ENCODE measurements at places on chromosomes 12 and 14.

GRCh38 chr12:78759367-78759766, 105.2 kb upstream of the SYT1 start:
- DNase-seq, result no peak

DNA sequence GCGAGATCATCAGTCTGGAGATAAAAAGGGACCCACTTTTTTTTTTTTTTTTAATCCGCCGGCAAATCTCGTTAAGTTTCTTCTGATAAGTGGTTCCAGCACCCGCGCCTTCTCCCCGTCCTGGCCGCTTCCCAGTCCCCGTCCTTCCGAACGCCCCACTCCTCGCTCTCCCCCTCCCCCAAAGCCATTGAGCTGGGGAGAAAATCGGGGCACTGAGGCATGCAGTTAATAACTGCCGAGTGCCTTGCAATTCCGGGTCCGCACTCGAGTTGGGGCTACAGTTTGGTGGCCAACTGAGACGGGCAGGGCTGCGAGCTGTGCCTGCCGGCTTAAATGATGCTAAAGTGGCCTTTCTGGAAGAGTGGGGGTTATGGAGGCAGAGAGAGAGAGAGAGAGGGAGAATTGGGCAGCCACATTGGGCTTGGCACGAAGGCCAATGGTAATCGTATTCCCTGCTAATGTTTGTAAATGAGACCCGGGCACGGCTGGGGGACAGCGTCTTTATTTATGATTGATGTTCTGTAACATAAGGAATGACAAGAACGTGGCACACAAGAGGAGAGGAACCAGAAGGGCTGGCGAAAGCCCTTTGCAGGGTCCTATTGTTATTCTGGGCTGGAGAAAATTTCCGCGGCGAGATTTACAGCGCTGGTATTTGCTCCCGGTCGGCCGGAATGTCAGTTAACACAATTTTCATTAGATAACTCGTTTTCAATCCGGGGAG, 115.4 kb upstream of the MYL2 start:
- no peak for DNase-seq

- peak; percentile 24 for DNase-seq
Measured at GRCh38 chr12:122356192-122356635, 66.3 kb downstream of the CLIP1 start.

DNA sequence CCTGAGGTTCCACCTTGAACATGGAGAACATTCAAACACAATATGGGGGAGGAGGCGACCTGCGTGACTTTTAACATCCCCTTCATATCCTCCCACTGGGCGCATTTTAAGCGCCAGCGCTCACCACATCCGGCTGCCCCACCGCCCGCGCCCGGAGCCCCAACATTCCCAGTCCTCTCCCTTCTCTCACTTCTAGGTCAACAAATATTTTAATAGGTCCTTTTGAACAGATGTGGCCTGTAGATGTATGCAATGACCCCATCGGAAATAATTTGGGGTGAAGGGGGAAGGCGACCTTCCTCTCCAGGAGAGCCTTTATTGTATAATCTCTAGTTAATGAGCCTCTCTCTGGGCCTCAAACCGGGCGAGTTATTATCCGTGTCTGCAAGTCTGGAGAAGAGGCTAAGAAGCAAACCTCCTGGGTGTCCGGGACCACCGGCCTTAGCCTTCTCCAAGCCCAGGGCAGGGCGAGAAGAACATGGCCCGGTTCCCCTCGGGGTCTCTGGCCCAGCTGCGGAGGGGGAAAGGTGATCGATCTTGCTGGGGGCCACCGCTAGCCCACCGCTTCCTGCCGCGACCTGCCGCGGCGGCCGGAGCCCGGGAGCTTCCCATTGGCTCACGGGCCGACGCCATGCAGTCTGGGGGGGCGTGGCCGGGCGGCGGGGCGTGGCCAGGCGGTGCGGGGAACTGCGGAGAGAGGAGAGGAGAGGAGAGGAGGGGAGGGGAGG, 83.2 kb upstream of the HMGA2 start:
- DNase-seq, result peak; percentile 24

DNA sequence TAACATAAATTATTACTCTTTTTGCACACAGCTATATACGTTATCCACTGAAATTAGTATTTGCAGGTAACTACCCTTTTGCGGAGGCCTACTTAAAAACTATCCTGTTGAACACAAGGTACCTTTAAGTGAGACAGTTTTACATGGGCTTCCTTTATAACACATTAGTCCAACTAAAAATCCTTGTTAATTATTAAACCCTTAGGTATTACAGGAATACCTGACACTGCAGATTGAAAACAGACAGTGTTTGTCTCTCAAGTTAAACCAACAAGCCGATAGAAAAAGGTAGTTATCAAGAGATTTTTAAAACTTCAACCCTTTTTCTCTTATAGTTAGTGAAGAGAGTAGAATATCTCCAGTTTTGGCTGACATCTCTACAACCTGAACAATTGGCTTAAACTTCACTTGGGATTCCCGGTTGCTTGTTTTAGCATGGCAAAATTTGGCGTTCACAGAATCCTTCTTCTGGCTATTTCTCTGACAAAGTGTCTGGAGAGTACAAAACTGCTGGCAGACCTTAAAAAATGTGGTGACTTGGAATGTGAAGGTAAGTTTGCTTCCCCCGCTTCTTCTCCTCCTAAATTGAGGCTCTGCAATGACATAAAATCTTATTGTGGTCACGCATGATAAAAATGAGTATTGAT, at the start of gene MIA2:
Gene MIA2 (plus strand): TSS at position 236 of the 647 bp plus-strand sequence. CDS start 200 bp downstream, at position 436.
- DNase-seq, result no peak

DNA sequence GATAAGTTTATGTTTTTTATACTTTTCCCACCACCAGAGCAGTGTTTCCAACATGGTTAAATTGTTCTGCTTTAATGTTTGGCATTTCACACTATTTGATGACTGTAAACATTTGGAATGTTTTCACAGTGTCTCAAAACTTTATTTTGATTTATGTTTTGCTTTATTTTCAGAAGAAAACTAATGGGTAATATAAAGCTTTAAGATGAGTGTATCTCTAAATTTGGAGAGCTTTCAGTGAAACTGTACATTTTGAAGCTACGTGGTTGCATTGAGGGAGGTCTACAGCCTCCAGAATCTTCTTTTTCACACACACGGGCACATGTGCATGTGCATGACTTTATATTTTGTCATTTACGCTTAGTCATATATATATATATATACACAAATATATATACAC, 10.7 kb downstream of the BICD1 start:
- DNase-seq, result no peak

GRCh38 chr12:4943067-4943937, 33.6 kb downstream of the KCNA1 start:
- DNase-seq, result no peak

DNA sequence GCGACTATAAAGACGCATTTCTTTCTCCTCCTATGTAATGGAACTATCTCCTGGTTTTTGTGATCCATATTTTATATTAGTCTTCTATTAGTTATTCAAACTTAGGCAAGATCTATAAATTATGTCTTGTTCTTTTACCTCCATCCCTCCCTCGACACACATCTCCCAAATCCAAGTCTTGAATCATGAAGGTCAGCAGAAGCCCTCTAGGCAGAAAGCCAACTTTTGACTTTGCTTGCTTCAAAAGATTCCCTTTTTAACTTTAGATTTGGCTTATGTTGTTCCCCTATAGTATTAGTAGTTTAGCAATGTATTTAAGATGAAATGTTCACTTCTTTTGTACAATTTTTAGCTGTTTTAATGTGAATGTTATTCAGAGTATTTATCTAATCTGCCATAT, 689.8 kb downstream of the SLC6A15 start:
- no peak for DNase-seq

GRCh38 chr12:69287556-69287955, 48.2 kb downstream of the CPSF6 start:
- DNase-seq, result no peak

DNA sequence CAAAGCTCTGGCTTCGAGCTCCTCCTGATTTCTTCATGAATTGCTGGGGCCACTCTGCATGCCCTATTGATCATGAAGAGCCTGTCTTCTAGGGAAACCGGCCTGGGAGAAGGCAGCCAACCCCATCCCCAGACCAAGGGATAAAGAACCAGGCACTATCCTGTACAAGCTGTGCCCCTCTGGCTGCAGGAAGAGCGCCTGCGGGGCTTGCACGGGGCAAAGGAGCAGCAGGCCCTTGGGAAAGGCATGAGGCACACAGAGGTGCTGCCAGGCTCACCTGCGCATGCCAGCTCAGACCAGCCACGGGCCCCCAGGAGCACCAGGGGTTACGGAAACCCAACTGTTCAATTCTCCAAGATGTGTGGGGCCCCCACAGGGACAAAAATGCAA, 2.1 kb downstream of the ITPK1 start:
- DNase-seq, result no peak

All from stimulated activated CD8-positive, alpha-beta memory T cell treated with anti-CD3 and anti-CD28 coated beads, Interleukin-7, amount 100 ng/mL, for 1 hour (primary cell).